ENCODE measurements at places on chromosomes 7 and 10.

DNA sequence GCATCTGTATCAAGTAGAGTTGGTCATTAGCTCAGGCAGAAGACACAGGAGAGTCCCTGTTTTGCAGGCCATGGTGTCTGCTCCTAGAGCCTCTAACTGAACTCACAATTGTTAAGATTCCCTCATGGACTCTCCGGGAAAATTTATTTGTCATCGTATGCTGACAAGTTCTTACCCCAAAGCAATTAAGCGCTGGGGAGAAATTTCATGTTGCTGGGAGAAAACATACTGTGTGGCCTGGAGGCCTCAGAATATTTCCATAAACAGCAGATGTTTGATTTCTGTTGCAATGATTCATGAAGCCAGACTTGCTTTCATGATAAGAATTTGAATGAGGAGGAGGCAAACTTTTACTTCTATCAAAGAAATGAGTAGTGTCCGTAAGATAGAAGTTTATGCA is 583.2 kb downstream of the GATA3 start:
- no peak for DNase-seq

DNA sequence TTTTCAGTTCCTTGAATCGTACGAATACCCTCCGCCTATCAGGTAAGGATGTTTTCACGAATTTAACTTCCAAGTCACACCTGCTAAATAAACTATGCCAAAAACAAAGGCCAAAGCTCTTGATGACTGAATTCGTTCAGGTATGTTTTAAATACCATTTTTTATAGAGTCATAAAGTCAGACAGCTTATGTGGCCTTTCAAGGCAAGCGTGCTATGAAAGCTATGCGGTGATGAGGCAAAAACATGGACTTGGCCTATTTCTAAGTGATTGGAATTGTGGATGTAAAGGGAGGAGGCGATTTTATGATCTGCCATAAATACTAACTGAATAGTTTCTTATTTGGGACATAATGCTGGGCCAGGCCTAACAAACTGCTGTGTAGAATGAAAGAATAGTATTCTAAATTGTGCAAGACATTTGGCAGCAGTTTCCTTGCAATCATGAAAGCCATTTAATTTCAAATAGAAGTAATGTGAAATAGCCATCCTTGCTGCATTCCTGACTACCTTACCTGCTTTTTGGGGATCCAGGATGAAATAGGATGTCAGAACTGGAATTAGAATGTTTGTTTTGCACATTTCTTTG is 14.0 kb downstream of the SLC39A12 start:
- no peak for DNase-seq

- DNase-seq, result no peak
These were observed 8.8 kb downstream of the GSTO2 start for GRCh38 chr10:104277785-104278184.

GRCh38 chr7:132030086-132030568 is 473.7 kb upstream of the PODXL start:
- no peak for DNase-seq

DNA sequence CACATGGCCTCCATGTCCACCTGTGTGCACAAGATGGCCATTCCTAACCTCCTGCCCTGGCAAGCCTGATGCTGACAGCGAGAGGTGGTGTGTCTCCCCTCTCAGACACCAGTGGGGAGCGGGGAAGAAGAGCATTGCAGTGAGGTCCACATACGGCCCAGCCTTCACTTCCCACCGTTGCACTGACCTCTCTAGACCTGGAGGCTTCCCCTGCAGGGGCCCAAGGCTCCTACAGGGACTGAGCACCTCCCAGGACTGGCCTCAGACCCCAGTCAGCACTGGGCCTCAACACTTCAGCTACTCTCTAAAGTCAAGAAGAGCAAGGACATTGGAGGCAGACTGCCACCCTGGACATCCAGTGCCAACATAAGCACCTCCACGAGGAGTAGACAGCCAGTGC is 15.9 kb downstream of the STK32C start:
- DNase-seq, result no peak

GRCh38 chr10:85527616-85528317 is 838.8 kb downstream of the GRID1 start:
- DNase-seq, result no peak

- DNase-seq, result no peak
These were observed 62.7 kb downstream of the CALML3 start for GRCh38 chr10:5587151-5588079.

DNA sequence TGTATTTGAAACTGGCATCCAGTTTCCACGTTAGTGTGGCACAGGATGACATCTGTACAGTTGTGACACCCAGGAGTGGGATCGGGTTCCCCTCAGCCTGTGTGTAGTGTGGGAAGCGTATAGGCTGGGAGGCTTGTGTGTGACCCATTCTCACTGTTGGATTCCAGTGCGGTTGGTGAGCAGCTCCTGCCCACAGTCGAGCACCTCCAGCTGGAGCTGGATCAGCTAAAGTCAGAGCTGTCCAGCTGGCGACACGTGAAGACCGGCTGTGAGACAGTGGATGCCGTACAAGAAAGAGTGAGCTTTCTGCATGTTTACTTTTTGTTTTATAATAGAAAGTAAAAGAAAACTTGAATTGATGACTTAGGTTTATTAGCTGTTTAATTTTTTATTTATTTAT is 18.7 kb upstream of the GET4 start:
- DNase-seq, result no peak

DNA sequence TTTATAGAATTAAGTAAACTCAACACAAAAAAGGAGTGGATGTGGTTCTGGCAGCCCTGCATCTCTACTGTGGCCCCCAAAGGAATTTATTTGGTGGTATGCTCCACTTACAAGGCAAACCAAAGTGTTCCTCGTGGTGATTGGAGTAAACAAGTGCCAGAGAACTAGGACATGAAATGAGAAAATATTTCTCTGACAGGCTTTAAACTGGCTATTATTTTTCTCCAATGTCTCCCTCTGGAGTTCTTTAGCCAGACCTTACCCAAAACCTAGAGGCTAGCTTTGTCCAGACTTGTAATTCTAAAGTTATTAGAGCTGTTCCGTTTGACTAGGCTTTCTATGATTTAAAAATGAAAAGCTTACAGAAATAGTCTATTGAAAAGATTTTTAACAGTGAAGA is 990.1 kb downstream of the CNTNAP2 start:
- DNase-seq, result no peak

DNA sequence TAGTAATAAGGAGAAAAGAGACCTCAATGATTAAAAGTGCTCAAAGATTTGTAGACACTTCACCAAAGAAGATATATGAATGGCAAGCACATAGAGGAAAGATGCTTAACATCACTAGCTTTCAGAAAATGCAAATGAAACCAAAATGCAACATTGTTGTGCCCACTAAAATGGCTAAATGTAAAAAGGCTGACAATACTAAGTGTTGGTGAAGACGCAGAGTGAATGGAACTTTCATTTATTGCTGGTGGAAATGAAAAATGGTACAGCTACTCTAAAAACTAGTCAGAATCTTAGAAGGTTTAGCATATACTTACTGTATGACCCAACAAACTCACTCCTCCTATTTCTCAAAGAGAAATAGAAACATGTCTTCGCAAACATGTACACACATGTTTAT is 212.9 kb upstream of the PITRM1 start:
- no peak for DNase-seq

DNA sequence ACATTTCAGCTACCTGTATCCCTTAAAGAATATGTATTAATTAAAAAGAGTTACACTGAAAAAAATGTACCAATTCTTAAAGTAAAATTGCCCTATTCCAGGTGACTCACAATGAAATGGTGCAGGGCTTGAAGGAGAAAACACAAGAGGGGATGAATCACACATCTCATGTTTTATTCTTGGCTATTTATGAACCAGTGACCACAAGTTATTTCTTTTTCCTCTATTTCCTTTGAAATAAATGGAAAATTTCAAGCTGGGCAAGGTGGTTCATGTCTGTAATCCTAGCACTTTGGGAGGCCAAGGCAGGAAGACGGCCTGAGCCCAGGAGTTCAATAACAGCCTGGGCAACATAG is 106.8 kb downstream of the UBE2H start:
- DNase-seq, result no peak

- no peak for DNase-seq
These were observed 12.8 kb upstream of the ARID5B start for GRCh38 chr10:61888744-61889143.

DNA sequence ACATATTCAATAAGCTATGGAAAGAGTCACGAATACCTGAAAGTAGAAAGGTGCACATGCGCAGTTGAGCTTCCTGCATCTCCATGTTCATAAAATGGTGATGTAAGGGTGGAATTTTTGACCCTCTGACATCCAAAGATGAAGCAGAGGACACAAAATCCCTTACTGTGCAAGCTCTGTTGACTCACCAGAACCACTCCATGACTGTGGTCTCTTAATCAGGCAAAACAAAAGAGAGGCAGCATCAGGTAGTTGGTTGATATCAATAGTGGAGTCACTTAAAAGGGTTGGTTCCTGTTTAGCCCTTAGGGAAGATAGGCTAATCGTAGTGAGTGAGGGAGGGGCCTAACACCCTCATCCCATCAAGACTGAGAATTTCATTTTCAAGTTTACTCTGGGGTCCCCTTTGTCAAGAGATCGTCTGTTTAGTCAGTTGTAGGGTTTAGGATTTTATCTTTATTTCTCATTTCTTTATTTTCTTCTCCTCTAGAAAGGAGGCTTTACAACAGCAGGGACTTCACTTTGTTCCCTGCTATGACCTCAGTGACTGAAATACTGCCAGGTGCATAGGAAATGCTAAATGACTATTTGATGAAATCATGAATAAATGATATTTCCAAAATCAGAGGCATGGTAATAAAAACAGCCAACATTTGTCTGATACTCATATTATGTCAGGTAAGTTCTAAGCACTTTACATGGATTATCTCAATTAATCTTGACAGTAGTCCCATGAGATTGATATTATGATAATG is 98.1 kb downstream of the CD36 start:
- DNase-seq, result no peak

GRCh38 chr7:90584378-90584777 is 11.7 kb upstream of the CDK14 start:
- no peak for DNase-seq
